ENCODE measurements at places on chromosomes 2 and 18.

DNA sequence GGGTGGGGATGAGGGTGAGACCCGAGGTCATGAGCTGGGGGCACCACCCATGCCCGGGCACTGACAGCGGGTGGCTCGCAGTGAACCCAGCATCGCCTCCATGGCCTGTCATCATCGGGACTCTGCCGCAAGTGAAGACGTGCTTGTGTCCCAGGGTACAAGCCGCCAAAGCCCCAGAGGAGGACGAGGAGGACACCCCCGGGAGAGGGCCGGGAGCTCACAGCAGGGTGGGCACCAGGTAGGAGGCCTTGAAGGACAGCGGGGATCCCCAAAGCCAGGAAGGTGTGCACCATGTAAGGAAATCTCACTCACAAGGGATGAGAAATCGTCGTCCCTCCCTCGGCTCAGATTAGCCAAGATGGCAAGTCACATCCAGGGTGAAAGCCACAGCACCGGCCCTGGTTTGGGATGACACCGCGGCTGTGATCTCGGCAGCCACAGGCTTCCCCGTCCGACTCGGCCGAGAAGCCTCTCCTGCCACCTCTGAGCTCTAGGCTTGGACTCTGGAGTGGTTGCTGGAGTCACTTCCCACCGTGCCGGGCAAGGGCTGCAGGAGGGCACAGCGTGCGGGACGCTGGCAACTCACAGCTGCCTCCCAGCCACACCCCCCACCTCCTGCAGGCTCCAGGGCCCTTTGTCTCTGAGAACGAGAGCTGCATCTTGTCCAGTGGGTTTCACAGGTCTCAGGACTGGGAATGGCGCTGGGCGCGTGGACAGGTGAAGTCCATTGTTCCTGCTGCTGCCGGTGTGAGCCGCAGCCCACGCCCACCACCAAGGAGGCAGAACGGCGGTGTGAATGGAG lies 81.6 kb upstream of the CTDP1 start:
- DNase-seq, result no peak

GRCh38 chr2:118577202-118577601 lies 270.2 kb downstream of the EN1 start:
- no peak for DNase-seq

- DNase-seq, result no peak
Measured at GRCh38 chr2:130352237-130352636, 3.6 kb upstream of the PTPN18 start.

DNA sequence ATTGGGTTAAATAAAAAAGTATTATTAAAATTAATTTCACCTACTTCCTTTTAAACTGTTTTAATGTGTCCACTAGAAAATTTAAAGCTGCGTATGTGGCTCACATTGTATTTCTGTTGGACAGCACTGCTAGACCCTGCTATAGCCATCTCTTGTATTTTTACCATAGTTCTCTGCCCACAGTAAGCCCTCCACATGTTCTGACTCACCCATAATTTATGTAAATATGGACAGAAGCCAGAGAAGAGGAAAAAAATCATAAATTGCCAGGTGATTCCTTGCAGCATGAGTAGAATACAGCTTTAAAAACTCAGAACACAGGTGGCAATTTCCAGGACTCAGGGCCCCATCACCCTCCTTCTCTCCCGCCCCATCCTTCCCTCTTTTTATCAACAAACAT lies 142.4 kb upstream of the MEX3C start:
- DNase-seq, result no peak

GRCh38 chr2:171432969-171433762 lies 624 bp downstream of the METTL8 start:
- peak; percentile 63 for DNase-seq

DNA sequence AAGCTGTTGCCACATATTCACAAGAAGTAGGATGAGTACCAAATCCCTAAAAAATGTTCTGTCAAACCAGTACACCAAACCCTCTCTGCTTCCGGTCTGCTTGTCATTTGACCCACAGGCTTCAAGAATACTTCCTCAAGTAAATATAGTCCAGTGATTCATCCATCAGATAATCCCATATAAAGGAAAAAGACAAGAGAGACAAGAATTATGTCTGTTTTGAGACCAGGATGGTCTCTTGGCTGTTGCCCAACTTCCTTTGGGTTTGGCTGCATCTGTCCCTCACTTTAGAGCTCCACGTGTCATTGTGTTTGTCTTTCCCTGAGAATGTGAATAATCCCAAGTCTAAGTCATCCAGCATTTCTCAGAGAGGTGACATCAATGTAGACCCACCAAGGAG lies 91.5 kb upstream of the NRP2 start:
- no peak for DNase-seq

DNA sequence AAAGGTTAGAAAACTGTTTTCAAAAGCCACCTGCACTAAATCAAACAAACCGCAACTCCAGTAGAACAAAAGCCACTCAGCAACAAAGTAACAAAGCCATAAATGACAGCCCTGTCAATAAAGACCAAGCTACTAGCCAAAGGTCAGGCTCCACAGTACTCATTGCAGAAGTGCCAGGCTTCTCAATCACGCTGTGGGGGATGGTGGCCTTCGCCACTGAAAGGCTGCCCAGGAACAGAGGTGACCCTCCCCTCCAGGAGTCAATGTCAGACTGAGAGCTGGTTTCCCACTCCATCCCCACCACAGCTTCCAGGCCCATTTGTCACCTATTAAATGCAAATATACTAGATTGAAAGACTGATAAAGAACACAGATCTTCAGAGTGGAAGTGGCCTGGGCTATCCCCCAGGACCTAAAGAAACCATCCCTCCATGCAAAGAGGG lies 5.9 kb downstream of the ATP8B1 start:
- DNase-seq, result no peak

DNA sequence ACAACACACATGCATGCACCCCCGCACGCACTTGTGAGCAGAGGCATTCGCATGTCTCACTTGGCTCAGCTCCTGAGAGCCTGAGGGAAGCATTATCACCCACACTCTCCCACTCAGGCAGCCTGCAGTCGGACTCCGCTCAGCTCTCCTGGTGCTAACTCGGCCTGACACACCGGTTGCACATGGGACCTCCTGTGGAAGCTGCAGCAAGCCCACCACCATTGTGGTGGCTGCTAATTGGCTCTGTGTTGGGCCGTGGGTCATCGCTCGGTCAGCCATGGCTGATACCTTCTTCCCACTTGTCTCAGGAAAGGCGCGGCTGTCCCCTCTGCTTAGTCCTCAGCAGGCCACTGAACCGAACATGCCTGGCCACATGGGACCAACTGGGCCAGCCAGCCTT lies 13.7 kb upstream of the TEX261 start:
- no peak for DNase-seq

GRCh38 chr2:203934711-203935438 lies 1.7 kb upstream of the ICOS start:
- DNase-seq, result no peak

GRCh38 chr2:120294008-120294340 lies 41.3 kb downstream of the RALB start:
- no peak for DNase-seq

GRCh38 chr2:55364189-55365055 lies 55.2 kb downstream of the CCDC88A start:
- no peak for DNase-seq

- no peak for DNase-seq
Measured at GRCh38 chr2:177691177-177691576, 298.6 kb downstream of the AGPS start.

GRCh38 chr2:56192664-56193305 lies 9.0 kb downstream of the CCDC85A start:
- DNase-seq, result no peak

GRCh38 chr18:55085557-55086285 lies 126.5 kb upstream of the CCDC68 start:
- no peak for DNase-seq

- DNase-seq, result no peak
Measured at GRCh38 chr2:47301277-47301618, 101.7 kb upstream of the MSH2 start.

- no peak for DNase-seq
Measured at GRCh38 chr2:98445683-98446581, 1.3 kb downstream of the INPP4A start.

GRCh38 chr2:229849073-229849472 lies 72.7 kb downstream of the TRIP12 start:
- DNase-seq, result no peak
